RWPE2 (cell line): ENCODE measurements at places on chromosomes 2 and 18.

- DNase-seq = no peak
Observed at GRCh38 chr2:98839292-98839691, 96.7 kb downstream of the CRACDL start.

- no peak for DNase-seq
Observed at GRCh38 chr2:112005406-112006075, 49.5 kb upstream of the TMEM87B start.

DNA sequence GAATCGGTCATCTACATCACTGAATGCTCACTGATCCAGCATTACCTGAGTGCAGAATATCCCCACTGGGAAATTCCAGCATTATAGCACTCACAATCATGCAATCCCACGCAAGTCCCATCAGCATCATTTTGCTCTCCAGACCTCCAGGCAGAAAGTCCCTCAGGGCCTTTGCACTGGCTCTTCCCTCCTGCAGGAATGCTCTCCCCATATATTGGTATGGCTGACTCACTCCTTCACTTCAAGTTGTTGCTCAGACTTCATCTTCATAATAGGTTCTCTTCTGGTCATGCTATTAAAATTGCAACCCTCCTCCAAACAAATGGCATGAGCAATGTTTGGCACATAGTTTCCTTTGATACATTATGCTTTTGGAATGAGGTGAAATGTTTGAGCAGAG is 64.7 kb upstream of the CELF4 start:
- no peak for DNase-seq

DNA sequence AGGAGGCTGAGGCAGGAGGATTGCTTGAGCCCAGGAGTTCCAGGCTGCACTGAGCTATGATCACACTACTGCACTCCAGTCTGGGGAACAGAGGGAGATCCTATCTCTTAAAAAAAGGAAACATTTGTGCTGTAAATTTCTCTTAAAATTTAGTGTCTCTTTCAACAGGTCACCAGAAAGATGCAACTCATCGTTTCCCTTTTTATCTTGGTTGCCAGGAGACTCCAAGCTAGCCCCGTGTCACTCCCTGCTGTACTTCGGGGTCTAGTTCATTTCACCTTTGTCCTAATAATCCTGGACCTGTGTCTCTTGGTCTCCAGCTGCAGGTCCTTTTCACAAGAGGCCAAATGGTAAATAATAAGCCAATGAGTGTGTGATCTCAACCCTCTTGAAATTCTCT is 7.1 kb downstream of the HS1BP3 start:
- no peak for DNase-seq

GRCh38 chr2:33111002-33111446 is 164.3 kb downstream of the LTBP1 start:
- DNase-seq = no peak

DNA sequence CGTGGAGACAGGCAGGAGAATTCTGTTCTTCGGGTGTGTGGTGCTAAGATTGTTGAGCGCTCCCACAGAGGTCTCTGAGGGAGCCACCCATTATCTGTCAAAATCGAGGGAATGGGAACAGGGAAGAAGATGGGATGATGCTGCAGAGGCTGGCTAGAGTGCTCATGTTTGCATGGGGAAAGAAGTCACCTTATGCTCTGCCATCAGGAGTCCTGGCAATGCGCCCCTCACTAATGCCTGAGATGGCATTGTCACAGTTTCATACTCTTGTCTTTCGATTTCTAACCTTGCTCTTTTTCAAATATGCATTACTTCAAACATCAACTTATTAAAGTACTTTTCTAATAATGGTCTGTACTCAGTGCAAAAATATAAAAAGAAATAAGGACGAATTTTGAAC is 463.3 kb upstream of the CELF4 start:
- DNase-seq = no peak

GRCh38 chr2:128780434-128781080 is 461.9 kb upstream of the HS6ST1 start:
- DNase-seq = no peak
